ENCODE measurements at places on chromosomes 2 and 18. TPM values are rescaled to one million over a fixed set of nuclear protein-coding genes. Genes with fewer than 3 reads are reported as not detected.

The PSMA8 gene
- total RNA-seq, result not detected

The UGT1A4 gene
- total RNA-seq, result not detected

The CIB4 gene
- total RNA-seq, result not detected

- DNase-seq, result peak; percentile 53
Measured at GRCh38 chr2:3634596-3635121, 23.3 kb upstream of the ALLC start.

DNA sequence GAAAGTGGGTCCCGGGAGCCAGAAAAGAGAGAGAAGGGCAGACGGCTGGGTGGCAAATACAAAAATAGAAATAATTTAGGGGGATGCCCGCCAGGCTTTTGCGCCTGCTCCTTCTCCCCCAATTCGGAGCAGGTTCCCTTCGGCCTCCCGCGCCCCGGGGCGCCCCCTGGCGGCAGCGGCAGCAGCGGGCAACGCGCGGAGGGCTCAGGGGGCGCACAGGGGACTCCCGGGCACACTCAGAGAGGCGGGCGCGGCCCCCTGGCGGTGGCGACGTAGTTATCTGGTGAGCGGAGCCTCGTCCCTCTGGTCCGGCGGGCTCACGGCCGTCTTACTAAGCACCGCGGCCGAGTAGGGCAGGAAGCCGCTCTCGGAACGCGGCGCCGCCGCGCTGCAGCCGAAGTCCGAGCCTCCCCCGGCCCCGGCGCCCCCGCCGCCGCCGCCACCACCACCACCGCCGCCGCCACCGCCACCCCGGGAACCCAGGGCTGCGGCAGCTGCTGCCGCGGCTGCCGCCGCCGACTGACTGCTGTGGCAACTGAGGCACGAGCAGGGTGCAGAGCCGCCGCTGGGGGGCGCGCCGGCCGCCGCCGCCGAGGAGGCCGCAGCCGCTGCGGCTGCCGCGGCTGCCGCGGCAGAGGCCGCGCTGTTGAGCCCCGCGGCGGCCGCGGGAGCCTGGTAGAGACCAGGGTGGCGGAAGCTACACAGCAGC, 3.8 kb downstream of the EVX2 start:
- DNase-seq, result peak; percentile 62

GRCh38 chr2:185921048-185921756, 182.6 kb downstream of the FSIP2 start:
- DNase-seq, result no peak

GRCh38 chr2:129673847-129674711, 305.4 kb upstream of the RAB6C start:
- DNase-seq, result no peak

DNA sequence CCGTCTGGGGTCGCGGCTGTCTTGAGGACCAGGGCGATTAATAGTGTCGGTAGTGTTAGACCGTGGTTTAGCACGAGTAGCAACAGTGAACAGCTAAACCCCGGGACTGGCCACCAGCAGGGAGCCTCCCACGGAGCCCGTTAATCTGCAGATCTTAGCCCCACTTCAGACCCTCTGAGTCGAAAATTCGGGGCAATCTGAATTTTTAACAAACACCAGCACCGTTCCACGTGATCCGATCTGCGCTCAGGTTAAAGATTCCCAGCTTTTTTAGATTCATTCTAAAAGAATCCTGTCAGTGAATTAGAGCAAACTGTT, 479 bp upstream of the ATP5F1A start:
- DNase-seq, result no peak

DNA sequence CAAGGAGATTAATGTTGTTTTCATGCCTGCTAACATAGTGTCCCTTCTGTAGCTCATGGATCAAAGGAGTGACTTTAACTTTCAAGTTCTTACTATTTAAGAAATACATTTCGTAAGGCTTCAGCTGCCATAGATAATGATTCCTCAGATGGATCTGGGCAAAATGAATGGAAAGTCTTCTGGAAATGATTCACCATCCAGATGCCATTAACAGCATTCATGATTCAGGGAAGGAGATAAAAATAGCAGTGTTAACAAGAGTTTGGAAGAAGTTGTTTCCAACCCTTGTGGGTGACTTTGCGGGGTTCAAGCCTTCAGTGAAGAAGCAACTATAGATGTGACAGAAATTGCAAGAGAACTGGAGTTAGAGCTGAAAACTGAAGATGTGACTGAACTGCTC, 17.0 kb downstream of the VRK2 start:
- no peak for DNase-seq

- peak; percentile 33 for DNase-seq
Measured at GRCh38 chr2:170235860-170236679, 58.1 kb downstream of the MYO3B start.

- no peak for DNase-seq
Measured at GRCh38 chr2:26873286-26873983, 25.5 kb downstream of the DPYSL5 start.

- no peak for DNase-seq
Measured at GRCh38 chr2:100327742-100328141, 5.4 kb upstream of the LONRF2 start.

DNA sequence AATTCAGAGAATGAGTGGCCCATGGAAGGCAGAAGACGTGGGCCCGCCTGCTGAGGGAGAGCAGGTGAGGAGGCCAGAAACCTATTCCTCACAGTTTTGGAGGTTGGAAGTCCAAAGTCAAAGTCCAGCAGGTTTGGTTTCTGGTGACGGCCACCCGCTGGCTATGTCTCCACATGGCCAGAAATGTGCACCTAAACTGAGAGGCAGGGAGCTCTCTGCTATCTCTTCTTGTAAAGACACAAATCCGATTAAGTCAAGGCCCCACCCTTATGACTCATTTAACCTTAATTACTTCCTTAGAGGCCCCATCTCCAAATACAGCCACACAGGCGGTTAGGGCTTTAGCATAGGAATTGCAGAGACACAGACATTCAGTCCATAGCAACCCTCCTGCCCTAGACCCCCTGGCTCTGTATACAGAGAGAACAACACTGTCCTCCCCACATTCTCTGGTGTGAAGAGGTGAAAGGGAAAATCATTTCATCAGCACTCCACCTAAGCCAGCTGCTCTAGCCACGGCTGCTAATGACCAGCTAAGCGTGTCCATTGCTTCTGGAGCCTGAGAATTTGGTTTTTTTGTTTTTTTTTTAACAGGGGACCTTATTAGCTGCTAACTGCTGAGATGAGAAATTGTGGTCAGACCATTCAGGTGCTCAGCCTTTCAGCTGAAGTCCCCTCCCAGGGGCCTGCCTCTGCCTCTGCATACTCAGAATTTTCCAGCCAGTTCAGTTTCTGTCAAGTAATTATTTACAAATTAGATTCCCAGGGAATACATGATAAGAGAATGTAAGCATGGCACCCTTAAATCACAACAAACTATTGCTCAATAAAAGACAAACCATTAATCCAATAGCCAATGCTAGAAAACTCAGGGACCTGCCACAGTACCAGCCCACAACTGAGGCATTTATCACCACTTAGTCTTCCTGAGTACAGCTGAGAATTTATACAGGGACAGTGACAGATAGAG, 368.7 kb upstream of the ID2 start:
- no peak for DNase-seq

GRCh38 chr2:85810371-85811179, 56.8 kb downstream of the ATOH8 start:
- no peak for DNase-seq

DNA sequence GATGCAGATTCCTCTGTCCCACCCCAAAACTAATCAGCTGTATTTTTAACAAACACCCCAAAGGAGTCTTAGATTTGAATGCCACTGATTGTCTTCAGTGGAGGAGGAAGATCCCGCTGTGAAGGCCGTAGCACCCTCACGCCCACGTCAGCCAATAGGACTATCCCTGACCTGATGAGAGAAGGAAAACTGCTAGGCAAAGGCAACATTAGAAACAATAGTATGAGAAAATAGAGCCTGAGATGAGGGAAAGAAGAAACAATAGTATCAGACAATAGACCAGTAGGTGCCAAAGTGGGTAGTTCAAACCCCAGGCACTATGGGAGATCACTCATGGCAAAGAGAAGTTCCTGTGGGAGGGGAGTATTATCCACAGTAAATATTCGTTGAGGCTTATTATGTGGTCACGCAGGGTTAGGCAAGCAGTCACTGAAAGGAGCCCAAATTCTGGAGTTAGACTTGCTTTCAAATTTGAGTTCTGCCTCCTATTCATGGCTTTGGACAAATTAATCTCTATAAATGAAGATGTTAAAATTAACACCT, 2.8 kb downstream of the PCBP1 start:
- no peak for DNase-seq

Measured in right cardiac atrium (tissue), 5 donors.